SIG-M5 (cell line): ENCODE measurements at places on chromosomes 1 and 21.
A peak's percentile ranks its signal among the peaks of the same experiment; 100 is the strongest.

- DNase-seq, result no peak
These were observed 105.1 kb upstream of the L1TD1 start for GRCh38 chr1:62089570-62089969.

DNA sequence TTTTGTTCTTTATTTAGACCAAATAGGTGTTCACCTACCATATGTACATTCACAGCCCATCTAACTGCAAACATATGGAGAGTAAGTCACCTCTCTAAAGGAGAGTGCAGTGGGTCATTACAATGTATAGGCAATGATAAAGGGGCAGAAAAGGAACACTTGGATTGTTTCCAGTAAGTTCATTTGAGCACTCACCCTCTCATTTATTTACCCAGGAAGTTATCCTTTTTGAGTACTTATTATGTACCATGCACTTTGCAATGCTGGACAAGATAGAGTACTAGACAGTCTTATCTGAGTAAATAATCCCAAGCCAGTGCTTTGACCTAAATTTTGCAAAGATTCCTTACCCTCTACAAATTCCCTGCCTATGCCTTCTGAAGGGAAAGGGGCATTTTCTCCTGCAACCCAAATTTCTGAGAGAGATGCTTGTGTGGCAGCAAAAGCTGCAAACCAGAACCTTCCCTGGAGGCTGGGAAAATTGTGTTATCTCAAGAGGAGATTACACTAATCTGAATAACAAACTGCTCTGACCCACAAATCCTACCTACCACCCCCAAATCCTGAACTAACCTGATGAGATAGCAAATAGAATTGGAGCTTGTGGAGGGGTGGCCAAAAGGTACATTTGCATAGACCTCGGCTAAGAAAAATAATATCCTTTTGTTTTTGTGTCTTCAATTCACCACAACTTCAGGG, 18.6 kb upstream of the RGS8 start:
- DNase-seq, result no peak

- DNase-seq, result no peak
These were observed 24.7 kb downstream of the LYST start for GRCh38 chr1:235841938-235842545.

DNA sequence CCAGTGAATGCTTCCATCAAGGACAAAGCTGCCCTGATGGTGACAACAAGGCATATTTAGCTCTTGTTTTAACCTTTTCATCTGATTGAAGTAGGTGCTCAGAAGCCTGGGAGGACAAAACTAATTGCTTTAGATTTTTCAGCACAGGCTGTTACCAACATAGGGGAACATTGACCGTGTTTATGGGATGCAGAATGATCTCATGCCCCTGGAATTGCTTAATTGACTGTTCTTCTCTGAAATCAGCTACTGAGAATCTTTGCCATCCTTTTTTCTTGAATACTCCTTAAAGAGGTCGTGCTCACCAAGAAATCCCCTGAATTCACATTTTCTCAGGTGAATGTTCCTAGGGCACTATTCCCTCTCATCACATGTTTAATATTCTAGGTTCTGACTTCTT, 95.9 kb upstream of the CCDC190 start:
- DNase-seq, result no peak

GRCh38 chr1:18142969-18143368, 35.4 kb downstream of the IGSF21 start:
- no peak for DNase-seq

- DNase-seq, result no peak
These were observed 60.7 kb upstream of the FMN2 start for GRCh38 chr1:240031009-240031408.

- DNase-seq, result no peak
These were observed 13.9 kb upstream of the S100A7 start for GRCh38 chr1:153474347-153474746.

GRCh38 chr1:218846181-218846580, 327.5 kb upstream of the LYPLAL1 start:
- DNase-seq, result peak; percentile 14

- DNase-seq, result no peak
These were observed at the start of gene LAPTM5 for GRCh38 chr1:30757352-30758120. Gene LAPTM5 (minus strand): TSS chr1:30757774. CDS start chr1:30757745, 29 bp downstream.
